ENCODE measurements at places on chromosomes 7 and 10. TPM values are rescaled to one million over a fixed set of nuclear protein-coding genes. Genes with fewer than 3 reads are reported as not detected.
A peak's percentile ranks its signal among the peaks of the same experiment; 100 is the strongest.

- DNase-seq: peak; percentile 92
These were observed 25.1 kb downstream of the PWWP2B start for GRCh38 chr10:132421847-132422751.

DNA sequence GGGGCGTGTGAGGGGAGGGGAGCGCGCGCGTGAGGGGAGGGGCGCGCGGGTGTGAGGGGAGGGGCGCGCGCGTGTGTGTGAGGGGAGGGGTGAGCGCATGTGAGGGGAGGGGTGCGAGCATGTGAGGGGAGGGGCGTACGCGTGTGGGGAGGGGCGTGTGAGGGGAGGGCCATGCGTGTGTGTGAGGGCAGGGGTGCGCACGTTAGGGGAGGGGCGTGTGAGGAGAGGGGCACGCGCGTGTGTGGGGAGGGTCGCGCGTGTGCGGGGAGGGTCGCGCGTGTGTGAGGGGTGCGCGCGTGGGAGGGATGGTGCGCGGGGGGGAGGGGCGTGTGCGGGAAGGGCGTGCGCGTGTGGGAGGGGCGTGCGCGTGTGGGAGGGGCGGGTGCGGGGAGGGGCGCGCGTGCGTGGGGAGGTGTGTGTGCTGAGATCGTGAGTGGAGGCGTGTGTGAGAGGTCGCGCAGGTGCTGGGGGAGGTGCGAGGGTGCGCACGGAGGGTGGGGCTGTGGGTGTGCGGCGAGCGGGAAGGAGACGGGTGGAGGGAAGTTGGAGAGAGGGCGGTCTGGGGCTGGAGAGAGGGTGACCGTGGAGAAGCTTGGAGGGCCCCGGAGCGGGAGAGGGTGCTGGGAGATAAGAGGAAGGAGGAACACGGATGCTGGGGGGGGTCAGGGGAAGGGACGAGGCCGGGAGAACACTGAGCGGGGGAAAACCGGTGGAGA, 19.7 kb downstream of the MXI1 start:
- DNase-seq: peak; percentile 95

The SFTPA2 gene
- 2.9 TPM for total RNA-seq

The SP8 gene
- total RNA-seq: not detected

The CFAP58 gene
- total RNA-seq: 1.4 TPM

The TMEM178B gene
- 1.7 TPM for total RNA-seq

- DNase-seq: no peak
These were observed 3.3 kb upstream of the CNNM2 start for GRCh38 chr10:102914781-102915180.

DNA sequence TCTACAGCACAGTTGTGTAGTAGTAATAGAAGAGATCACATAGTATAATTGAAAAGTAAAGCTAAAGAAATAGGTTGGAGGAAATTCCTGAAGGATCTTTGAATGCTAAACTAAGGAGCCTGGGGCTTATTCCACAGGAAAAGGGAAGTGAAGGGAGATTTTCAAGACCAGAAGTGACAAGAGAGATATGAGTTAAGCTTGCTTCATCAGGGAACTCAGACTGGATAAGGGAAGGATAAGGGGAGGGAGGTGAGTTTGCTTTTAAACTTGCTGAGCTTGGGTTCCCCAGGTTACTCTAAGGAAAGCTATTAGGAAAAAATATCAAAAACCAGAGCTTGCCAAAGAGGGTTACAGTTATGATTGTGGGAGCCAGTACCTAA, 182.4 kb downstream of the RAPGEF5 start:
- no peak for DNase-seq

GRCh38 chr10:116752969-116753665, 10.8 kb upstream of the HSPA12A start:
- no peak for DNase-seq

The EXOC6 gene
- total RNA-seq: 38.6 TPM

The C10orf67 gene
- total RNA-seq: 0.26 TPM

DNA sequence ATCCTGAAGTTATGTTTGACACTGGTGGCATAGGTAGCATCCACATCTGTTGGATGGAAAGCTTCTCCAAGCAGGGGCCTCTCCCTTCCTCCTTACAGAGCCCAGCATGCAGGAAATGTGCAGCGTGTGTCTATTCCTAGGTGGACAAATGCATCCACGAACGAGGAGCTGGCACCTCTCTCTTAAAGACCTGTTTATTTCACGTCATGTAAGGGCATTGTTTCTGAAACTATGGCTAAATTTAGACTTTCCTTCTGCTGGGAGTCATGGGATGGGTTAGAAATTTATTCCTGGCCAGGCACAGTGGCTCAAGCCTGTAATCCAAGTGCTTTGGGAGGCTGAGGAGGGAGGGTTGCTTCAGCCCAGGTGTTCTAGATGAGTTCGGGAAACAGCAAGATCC, 208.4 kb upstream of the SVIL start:
- no peak for DNase-seq

The BLVRA gene
- total RNA-seq: 96.3 TPM

- no peak for DNase-seq
These were observed 20.6 kb downstream of the PLCE1 start for GRCh38 chr10:94014304-94014703.

- no peak for DNase-seq
These were observed 577.5 kb downstream of the INHBA start for GRCh38 chr7:41125343-41125742.

DNA sequence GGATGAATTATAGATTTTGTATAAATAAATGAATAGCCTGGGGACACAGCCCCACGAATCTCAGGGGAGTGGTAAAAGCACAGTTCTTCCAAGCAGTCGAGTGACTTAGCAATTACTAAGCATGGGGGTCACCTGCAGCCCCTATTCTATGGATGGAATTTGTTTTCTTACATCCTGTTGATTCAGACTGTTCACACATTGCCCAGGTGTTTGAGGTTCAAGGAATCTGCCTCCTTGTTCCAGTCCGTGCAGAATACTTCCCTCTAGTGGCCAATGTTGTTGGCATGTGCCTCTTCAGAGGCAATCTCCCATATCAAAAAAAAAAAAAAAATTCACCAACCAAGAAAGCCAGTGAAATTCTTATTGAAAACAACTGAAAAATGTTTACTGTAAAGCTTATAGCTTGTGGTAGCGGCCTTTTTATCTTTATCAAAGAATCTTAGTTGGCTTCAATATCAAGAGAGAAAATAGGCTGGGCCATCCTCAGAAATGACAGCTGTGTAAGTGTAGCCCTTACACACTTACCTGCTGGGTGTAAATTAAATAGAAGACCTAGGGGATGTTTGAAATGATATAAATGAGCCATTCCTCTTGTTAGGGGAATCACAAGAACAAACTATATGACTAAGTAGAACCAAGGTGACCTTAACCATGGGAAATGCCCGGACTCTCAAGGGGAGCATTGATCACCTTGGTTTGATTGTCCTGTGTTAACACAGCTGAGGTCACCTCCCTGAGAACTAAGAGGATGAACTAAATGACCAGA, 7.8 kb downstream of the LIPM start:
- DNase-seq: no peak

DNA sequence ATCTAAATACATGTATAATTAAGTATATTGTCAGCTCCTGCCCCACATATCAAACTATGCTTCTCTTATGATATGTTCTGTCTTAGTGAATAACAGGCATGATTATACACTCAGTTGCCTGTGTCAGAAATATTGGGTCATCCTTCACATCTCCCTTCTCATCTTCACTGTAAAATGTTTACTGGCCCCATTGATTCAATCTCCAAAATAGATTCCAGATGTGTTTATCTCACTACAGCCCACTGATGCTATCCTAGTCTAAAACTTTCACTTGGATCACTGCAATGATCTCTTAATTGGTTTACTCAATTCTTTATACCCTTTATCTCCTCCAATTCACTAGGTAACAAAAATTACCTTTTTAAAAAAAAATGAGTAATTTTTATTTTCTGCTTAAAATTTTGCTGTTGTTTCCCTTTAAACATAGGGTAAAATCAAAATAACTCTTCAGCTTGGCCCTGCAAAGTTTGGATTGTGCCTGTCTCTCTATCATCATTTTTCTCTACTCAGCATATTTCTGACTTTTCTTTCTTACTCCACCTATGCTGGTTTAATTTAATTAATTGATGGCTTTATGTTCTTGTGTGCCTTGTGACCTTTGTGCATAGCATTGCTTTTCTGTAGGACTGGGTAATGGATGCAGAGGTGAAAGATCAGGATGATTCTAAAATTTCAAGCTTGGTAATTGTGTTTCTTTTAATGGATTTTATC, 233.9 kb upstream of the FOXP2 start:
- DNase-seq: no peak

GRCh38 chr10:77173615-77174461, 463.8 kb downstream of the KCNMA1 start:
- peak; percentile 81 for DNase-seq

GRCh38 chr10:24901686-24902399, 50.6 kb downstream of the PRTFDC1 start:
- DNase-seq: no peak

The PVRIG gene
- total RNA-seq: 39.4 TPM

The NPC1L1 gene
- total RNA-seq: not detected

GRCh38 chr10:110859206-110859972, 12.3 kb upstream of the PDCD4 start:
- DNase-seq: no peak

GRCh38 chr7:91347290-91347689, 83.1 kb downstream of the FZD1 start:
- no peak for DNase-seq

- DNase-seq: no peak
These were observed 2.9 kb downstream of the MRLN start for GRCh38 chr10:59750155-59750945.

GRCh38 chr10:44863344-44864047, 47.6 kb upstream of the TMEM72 start:
- DNase-seq: no peak

- DNase-seq: no peak
These were observed 100.8 kb upstream of the STK17A start for GRCh38 chr7:43481902-43482678.

GRCh38 chr10:60296073-60296472, 93.6 kb downstream of the ANK3 start:
- no peak for DNase-seq

GRCh38 chr10:10235003-10235402, 782.7 kb upstream of the CELF2 start:
- DNase-seq: no peak

DNA sequence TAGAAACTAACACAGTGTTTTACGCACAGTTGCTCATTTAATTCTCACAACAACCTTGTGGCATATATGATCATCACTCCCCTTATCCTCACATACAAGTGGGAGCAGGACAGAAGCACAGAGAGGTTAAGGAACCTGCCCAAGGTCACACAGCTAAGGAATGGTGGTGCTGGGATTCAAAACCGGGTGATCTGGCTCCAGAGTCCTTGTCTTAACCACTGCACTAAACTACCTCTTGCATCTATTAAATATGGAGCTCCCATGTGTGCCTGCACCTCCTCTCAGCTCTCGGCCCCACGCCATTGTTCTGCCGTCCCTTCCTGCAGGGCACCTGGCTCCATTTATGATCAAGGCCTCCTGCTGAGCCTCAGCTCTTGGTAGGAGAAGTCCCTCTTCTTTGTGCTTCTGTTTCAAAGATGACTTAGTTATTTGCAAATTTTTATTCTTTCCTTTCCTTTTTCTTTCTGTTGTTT, 99.8 kb upstream of the PDGFA start:
- DNase-seq: peak; percentile 52

- DNase-seq: peak; percentile 51
These were observed 768 bp downstream of the CHCHD2 start for GRCh38 chr7:56105508-56105907.

DNA sequence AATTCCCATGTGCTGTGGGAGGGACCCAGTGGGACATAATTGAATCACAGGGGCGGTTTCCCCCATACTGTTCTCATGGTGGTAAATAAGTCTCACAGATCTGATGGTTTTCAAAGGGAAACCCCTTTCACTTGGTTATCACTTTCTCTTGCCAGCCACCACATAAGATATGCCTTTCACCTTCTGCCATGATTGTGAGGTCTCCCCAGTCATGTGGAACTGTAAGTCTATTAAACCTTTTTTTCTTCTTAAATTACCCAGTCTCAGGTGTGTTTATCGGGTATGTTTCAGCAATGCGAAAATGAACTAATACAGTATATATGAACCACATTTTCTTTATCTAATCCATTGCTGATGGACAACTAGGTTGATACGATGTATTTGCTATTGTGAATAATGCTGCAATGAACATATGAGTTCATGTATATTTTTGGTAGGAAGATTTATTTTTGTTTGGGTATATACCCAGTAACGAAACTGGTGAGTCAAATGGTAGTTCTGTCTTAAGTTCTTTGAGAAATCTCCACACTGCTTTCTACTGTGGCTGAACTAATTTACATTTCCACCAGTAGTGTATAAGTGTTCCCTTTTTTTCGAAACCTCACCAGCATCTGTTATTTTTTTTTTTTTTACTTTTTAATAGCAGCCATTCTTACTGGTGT, 70.0 kb upstream of the HGF start:
- DNase-seq: no peak

- DNase-seq: no peak
These were observed 9.9 kb upstream of the FAM180A start for GRCh38 chr7:135758531-135758932.

The GRID2IP gene
- total RNA-seq: 0.32 TPM

The POLR2J3 gene
- total RNA-seq: 63.8 TPM

GRCh38 chr7:34677491-34677890, 19.5 kb downstream of the NPSR1 start:
- DNase-seq: no peak

The INA gene
- not detected for total RNA-seq

DNA sequence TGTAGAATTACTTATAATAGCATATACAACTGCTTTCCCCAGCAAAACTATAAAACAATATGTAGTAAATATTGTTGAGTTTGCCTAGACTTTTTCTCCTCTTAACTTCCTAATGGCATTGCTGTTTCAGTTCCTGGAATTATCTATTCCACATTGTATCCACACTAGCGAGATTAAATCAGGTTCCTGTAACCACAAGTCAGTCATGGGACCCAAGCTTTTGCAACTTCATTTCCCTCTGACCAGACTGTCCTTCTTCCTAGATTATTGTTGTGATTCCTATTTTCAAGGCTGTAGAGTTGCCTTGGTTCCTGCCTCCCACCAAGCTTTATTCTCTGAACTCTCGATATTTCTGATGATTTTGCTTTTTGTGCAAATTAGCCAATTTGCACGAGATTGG, 173.3 kb upstream of the ZNF804B start:
- no peak for DNase-seq

DNA sequence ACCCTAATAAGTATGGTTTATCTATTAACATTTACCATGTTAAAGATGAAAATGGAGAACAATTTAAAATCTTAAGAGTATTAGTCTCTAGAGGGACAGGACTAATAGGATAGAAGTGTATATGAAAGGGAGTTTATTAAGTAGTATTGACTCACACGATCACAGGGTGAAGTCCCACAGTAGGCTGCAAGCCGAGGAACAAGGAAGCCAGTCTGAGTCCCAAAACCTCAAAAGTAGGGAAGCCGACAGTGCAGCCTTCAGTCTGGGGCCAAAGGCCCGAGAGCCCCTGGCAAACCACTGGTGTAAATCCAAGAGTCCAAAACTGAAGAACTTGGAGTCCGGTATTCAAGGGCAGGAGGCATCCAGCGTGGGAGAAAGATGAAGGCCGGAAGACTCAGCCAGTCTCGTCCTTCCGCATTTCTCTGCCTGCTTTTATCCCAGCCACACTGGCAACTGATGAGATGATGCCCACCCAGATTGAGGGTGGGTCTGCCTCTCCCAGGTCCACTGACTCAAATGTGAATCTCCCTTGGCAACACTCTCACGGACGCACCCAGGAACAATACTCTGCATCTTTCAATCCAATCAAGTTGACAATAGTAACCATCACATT, 140.8 kb upstream of the FAM20C start:
- DNase-seq: no peak

Data from spleen (tissue), 13 donors.